ENCODE measurements at places on chromosomes 11 and 22.

DNA sequence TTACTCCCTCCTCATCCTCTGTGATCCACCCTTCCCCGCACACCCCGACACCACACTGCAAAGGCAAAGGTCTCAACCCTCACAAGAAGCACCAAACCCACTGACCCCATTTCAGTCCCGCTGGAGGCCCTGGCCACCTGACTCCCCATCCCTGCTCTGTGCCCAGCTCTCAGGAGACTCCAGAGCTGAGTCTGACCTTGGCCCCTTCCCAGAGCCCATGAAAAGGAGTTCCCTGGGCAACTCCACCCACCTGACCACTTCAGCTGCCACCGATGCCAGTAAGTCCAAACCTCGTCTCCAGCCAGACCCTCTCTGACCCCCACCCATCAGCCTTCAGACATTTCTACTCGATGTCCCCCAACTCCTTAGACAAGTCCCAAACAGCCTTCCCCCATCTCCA is 45.5 kb downstream of the ARRB1 start:
- no peak for DNase-seq

DNA sequence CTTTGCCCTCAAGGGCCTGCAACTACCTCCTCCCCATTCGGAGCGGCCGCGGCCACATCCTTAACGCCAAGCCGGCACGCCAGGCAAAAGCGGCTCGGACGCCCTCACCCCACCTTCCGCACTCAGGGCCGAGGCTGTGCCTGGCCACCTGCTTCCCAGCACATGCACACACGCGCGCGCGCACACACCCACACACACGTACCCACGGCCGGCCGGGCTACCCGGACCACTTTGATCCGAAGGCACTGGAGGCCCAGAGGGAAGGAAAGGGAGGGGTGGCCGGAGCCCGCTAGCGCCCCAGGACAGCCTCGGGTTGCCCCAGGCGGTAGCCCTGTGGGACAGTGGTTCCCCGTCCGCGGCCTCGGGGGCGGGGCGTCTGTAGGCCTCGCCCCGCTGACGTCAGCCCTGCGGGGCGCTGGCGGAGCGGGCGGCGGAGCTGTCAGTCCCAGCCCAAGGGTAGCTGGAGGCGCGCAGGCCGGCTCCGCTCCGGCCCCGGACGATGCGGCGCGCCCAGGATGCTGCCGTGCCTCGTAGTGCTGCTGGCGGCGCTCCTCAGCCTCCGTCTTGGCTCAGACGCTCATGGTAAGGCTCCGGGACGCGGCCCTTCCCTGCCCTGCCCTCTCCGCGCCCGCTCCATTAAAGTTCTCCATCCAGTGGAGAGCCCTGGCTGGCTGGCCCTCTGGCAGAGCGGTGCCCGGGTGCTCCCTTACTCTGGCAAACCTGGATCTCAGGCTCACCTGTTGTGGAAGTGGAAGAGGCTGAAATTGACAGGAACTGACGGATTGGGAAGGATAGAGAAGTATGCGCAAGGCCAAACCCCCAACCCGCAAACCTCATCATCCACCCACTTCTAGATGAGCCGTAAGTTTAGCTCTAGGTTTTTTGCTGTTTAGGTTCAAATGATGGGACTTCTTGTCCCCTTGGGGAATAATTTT is at the start of gene IL10RA:
Gene IL10RA, plus strand, starts transcription at position 442 of the 935 bp plus-strand sequence. Its CDS starts 74 bp downstream, at position 516.
- DNase-seq = peak; percentile 89

DNA sequence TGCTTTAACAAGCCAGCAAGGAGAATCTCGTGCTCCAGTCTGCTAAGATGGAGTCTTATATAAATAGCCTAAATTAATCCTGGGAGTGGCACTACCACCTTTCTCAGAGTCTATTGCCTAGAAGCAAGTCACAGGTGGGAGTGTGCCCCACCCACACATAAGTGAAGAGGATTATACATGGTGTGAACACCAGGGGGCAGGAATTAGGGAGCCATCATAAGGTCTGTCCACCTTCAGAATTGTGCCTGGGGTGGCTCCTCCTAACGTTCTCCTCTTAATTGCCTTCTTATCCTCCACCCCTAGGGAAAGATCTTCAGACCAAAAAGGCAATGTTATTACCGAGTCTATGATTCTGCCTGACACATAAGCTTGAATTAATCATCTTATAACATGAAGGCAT is 276.8 kb upstream of the SESN3 start:
- DNase-seq = no peak

GRCh38 chr22:24512043-24512442 is 16.9 kb downstream of the UPB1 start:
- no peak for DNase-seq

- DNase-seq = no peak
Measured at GRCh38 chr11:70470127-70470526, 71.8 kb downstream of the CTTN start.

- no peak for DNase-seq
Measured at GRCh38 chr11:90661233-90661632, 438.4 kb upstream of the CHORDC1 start.

GRCh38 chr11:62399878-62400266 is 19.0 kb upstream of the SCGB1A1 start:
- no peak for DNase-seq

DNA sequence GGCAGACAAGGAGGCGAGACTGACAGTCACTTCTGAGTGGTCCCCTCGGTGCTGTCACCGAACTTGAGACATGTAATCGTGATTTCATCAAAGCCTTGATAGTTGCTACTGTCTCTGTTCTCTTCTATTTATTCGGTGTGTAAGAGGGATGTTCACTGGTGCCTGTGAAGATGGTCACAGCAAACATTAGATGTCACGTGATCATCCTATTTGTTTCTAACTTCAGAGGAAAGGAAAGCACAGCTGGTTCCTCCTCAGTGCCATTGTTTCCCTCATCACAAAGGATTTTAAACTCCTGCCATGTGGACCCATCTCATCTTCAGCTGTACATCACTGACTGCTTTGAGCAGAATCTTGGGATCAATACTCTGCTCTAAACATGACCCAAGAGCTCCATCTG is 73.1 kb upstream of the CLMP start:
- no peak for DNase-seq

DNA sequence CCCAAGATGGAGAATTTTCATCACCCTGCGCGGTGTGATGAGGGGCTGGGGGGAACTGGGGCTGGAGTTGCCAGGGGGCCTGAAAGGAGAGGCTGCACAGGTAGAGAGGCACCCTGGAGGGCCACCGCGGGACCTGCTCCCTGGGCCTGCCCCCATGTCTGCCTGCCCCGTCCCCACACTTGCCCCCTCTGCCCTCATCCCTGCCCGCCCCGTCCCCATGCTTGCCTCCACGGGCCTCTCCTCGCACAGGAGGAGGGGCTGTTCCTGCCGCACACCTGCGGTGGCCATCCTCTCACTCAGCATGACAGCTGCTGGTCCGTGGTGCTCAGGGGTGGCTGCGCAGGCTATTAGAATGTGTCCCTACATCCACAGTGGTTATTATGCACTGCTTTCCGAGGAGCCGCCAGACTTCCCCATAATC is 43.5 kb downstream of the LINC01488 start:
- DNase-seq = no peak

- no peak for DNase-seq
Measured at GRCh38 chr11:128715691-128716561, 22.1 kb downstream of the FLI1 start.

- DNase-seq = peak; percentile 53
Measured at GRCh38 chr11:75328426-75329277, 22.8 kb downstream of the ARRB1 start.

GRCh38 chr11:96199563-96200025 is 143.4 kb downstream of the MAML2 start:
- DNase-seq = no peak

GRCh38 chr22:22655452-22656290 is 11.3 kb downstream of the GGTLC2 start:
- no peak for DNase-seq

DNA sequence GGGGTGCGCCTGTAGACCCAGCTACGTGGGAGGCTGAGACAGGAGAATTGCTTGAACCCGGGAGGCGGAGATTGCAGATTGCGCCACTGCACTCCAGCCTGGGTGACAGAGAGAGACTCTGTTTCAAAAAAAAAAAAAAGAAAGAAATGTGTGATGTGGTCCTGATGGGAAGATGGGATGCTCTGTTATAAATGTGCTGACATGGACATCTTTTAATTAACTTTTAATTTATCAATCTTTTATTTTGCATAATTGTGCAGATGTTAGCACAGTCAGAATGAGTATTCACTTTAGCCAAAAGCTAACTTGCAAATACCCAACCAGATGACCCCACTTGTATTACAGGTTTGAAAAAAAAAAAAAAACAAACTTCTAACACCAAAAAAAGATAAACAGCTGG is 23.8 kb upstream of the USP47 start:
- no peak for DNase-seq

- DNase-seq = no peak
Measured at GRCh38 chr22:44918925-44919392, 90.8 kb downstream of the PHF21B start.

GRCh38 chr11:1240771-1241170 is 17.9 kb downstream of the MUC5B start:
- DNase-seq = no peak

- DNase-seq = no peak
Measured at GRCh38 chr11:73191151-73191550, 26.9 kb upstream of the P2RY2 start.

DNA sequence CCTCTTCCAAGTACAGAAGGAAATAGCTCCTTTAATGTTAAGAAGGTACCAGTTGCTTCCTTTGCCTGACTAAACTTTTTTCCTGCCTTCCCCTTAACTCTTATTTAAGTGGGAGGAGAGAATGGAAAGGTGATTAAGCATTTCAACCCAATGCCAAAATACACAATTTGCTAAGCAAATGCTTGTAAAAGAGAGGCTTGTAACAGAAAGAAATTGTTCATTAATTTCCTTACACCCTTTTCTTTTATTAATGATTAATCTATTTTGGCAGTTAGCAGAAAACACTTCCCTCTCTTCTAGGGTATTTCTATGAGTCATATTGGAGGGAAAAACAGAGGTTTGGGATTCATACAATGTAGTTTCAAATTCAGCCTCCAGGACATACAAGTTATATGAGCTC is 427.6 kb upstream of the FAT3 start:
- DNase-seq = no peak

DNA sequence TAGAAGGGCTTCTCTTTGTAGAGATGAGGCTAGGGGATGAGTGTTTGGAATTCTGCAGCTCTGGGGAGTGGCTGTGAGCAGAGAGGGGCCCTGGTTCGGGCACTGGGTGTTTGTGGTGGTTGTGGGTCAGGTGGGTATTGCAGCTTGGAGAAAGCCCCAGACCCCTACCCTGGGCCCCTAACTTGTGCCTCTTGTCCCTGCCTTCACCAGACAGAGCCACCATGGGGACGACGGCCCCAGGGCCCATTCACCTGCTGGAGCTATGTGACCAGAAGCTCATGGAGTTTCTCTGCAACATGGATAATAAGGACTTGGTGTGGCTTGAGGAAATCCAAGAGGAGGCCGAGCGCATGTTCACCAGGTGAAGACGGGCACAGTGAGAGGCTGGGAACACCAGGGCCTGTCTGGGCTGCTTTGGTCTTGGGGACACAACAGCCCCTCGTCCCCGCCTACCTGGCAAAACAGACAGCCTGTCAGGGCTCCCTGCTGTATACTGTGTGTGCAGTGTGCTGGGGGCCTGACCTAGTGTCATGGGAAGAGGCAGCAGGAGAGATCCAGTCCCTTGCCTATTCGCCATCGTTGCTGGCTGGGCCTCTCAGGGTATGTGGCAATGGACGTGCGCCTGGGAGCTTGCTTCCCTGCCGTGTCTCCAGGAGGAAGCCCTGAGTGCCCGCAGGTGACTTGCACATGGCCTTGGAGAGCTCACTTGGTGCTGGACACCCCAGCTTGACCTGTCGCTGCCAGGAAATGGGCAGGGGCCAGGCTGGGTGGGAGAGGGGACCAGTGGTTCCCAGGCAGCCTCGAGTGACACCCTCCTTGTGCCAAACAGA is 4.3 kb downstream of the INCENP start:
- no peak for DNase-seq

DNA sequence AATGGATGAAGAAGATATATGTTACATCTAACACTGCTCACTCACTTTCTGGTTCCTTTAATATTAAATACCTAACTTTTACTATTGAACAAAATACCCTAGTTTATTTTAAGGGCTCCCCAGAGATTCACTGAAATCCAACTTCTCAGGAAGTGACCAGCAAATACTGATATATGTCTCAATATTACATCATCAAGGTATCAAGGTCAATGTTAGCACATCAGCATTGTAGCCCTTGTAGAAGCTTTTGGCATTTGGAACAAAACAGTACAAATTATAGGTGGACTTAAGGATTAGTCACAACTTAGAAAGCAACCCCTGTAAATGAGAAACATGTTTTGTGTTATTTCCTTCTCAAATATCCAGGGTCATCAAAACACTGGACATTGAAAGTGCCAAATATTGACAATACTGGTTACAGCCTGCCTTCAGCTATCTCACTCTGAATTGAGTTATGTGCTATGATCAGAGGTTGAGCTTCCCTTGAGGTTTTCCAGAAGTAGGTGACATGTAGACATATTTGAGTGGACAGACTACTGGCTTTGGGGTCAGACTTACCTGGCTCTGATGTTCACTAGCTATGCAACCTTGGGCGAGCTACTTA is 1.9 kb upstream of the ATL3 start:
- no peak for DNase-seq

GRCh38 chr11:66810576-66811185 is 32.6 kb upstream of the RCE1 start:
- DNase-seq = no peak

DNA sequence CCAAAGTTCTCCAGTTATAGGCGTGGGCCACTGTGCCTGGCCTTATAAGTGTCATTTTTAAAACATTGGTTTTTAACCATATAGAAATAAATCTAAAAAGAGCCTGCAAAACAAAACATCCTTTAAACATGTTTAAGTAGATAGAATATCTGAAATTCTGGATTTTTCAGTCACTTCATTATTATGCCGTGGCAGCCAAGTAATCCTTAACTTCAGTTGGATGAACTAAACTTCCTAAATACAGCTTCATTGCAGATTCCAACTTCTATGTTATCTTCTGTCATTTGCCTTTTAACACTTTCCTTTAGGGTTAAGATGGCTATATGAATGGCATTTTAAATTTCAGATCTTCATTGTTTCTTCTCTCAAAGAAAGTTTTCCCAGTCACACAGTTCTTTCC is 291.4 kb downstream of the TMEM135 start:
- no peak for DNase-seq

DNA sequence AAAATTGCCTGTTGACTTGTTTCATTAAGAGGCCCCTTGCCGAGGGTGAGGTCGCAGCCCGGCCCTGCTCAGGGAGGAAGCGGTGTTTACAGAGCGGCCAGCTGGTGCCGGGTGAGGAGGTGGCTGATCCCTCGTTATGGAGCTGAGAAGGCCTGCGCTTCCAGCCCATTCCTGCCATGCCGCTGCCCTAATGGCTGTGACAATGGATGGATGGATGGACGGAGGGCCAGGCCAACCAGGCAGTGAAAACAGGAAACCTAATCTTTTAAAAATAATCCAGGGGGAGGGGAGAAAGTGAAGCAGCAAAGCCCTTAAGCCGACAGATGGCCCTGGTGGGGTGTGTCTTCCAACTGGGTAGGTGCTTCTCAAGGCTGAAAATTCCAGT is 38.5 kb downstream of the BCR start:
- DNase-seq = no peak

GRCh38 chr11:134014511-134014910 is 54.4 kb upstream of the JAM3 start:
- no peak for DNase-seq
